ENCODE measurements at places on chromosomes 1 and 21. TPM values are rescaled to one million over a fixed set of nuclear protein-coding genes. Genes with fewer than 3 reads are reported as not detected.

Gene LRRC3
- total RNA-seq: 2.1 TPM

Gene C1orf226
- total RNA-seq: 0.50 TPM

Gene OR6K3
- total RNA-seq: not detected

Gene KLHL20
- 11.6 TPM for total RNA-seq

Gene BATF3
- 33.7 TPM for total RNA-seq

Gene HTR6
- total RNA-seq: 0.15 TPM

Gene FCMR
- 4.9 TPM for total RNA-seq

Gene S100A7A
- not detected for total RNA-seq

Gene C1orf56
- 6.7 TPM for total RNA-seq

Gene KRTAP8-1
- not detected for total RNA-seq

Gene HPDL
- 5.0 TPM for total RNA-seq

Gene GIPC2
- not detected for total RNA-seq

Gene CRNN
- not detected for total RNA-seq
